ENCODE measurements at places on chromosomes 16 and 17. TPM values are rescaled to one million over a fixed set of nuclear protein-coding genes. Genes with fewer than 3 reads are reported as not detected.
A peak's percentile ranks its signal among the peaks of the same experiment; 100 is the strongest.

- peaks cover 16% of the 10 kb centered on the region for H3K4me1 ChIP-seq
- H3K36me3 ChIP-seq: no peaks in the 10 kb centered on the region
- no peak for DNase-seq
Measured at GRCh38 chr17:77688369-77688768, 270.1 kb upstream of the TNRC6C start.

GRCh38 chr17:42704490-42704836, 22.1 kb downstream of the CNTNAP1 start:
- no peaks in the 10 kb centered on the region for H3K4me1 ChIP-seq
- peaks cover 88% of the 10 kb centered on the region for H3K36me3 ChIP-seq
- no peak overlapping the region for H3K4me3 ChIP-seq
- H3K27ac ChIP-seq: no peak overlapping the region
- H3K27me3 ChIP-seq: no peaks in the 10 kb centered on the region
- no peak for DNase-seq

GRCh38 chr16:70570967-70571570, 47.5 kb downstream of the SF3B3 start:
- no peak overlapping the region for H3K4me3 ChIP-seq
- no peak overlapping the region for H3K27ac ChIP-seq
- H3K4me1 ChIP-seq: peaks cover 7% of the 10 kb centered on the region

CCL16 gene
- not detected for polyA plus RNA-seq

ZG16 gene
- not detected for polyA plus RNA-seq

DNA sequence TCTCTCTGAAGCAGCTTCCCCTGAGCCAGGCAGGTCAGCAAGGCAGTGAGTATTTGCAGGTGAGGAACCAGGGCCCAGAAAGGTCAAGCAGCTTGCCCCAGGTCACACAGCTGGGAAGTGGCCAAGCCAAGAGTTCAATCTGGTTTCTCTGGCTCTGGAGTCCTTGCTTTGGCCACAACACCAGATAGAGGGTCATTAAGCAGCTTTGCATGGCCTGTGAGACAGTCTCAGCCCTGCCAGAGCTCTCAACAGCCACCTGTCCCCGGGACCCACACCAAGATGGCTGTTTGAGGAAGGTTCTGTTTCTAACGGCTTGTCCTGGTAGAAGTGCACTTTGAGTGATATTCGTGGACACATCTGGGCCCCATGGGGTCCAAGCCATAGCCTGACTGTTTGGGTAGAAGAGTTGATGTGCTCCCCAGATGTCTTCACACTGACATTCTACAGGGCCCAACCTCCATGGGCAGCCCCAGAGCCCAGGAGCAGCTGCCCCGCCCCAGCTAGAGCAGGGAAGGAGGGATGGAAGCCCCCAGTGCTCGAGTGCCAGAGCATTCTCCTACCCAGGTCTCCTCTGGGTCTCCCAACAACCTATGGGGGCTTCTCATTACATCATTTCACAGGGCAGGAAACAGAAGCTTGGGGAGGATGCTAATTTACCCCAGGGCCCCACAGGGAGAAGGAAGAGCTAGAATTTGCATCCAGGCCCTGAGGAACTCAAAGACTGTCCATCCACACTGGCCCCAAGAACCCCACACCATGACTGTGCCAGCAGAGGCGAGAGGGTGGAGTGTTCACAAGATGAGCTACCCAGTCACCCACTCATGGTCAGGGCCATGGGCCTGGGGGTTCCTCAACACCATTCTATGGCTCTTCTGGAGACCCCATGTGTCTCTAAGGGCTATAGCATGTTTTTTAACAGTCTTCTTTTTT, 107.3 kb upstream of the CDH5 start:
- no peak for DNase-seq
- peaks cover 6% of the 10 kb centered on the region for H3K4me1 ChIP-seq
- no peaks in the 10 kb centered on the region for H3K36me3 ChIP-seq
- H3K27ac ChIP-seq: no peak overlapping the region
- H3K4me3 ChIP-seq: no peak overlapping the region
- no peaks in the 10 kb centered on the region for H3K27me3 ChIP-seq

PLXDC1 gene
- polyA plus RNA-seq: not detected

KRT17 gene
- polyA plus RNA-seq: 0.49 TPM

CMIP gene
- polyA plus RNA-seq: 0.93 TPM

GRCh38 chr16:61555718-61556441, 480.4 kb downstream of the CDH8 start:
- no peaks in the 10 kb centered on the region for H3K27me3 ChIP-seq
- H3K27ac ChIP-seq: no peak overlapping the region
- H3K36me3 ChIP-seq: no peaks in the 10 kb centered on the region
- no peak for DNase-seq

GRCh38 chr17:43126911-43127290, 1.7 kb upstream of the BRCA1 start:
- H3K27ac ChIP-seq: no peak overlapping the region
- no peak for DNase-seq
- H3K4me3 ChIP-seq: no peak overlapping the region
- no peaks in the 10 kb centered on the region for H3K27me3 ChIP-seq
- H3K36me3 ChIP-seq: peaks cover 4% of the 10 kb centered on the region

DNA sequence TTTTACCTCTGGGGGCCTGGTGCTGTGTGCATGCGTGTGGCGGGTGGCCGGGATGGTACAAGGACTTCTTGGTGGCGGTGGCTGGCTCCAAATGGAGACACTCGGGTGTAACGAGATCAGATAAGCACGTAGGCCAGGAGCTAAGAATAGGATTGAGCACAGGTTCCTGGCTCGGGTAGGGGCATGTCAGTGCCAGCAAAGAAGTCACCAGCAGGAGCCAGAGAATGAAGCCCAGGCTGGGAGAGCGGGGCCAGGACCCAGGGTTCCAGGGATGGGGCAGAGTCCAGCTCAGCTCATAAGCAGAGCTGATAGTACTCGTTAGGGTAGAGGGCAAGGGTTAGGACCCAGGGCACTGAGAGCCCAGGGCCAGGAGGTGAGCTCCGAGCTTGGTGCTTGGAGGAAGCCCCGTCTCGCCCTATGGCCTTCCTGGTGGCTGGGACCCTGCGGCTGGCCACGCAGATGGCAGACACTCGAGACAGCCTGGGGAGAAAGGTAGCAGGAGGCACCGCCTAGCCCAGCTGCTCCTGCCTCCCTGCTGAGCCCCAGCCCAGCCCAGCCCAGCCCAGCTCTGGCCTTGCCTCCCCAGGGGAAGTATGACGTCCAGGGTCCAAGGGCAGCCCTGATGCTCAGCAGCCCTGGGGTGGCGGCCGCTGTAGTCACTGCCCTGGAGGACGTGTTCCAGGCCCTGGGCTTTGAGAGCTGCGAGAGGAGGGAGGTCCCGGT, 8.9 kb downstream of the ZNF213 start:
- H3K4me1 ChIP-seq: no peaks in the 10 kb centered on the region
- no peak overlapping the region for H3K4me3 ChIP-seq
- H3K27ac ChIP-seq: no peak overlapping the region
- no peak for DNase-seq
- H3K27me3 ChIP-seq: no peaks in the 10 kb centered on the region
- peaks cover 45% of the 10 kb centered on the region for H3K36me3 ChIP-seq

DNA sequence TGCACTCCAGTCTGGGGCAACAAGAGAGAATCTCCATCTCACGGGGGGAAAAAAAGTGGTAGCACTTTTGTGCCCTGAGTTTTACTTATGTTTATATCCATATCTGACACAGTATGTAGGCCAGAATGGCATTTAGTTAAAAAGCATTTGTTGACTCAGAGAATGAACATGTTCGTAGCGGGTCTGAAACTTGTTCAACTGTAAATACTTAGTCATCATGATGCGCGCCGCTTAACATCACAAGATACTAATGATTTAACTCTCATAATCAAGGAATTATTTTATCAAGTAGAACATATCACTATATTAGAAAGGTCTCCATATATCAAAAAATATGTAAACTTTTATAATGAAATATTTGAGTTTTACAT, 55.3 kb upstream of the ITGA2B start:
- H3K27ac ChIP-seq: no peak overlapping the region
- H3K36me3 ChIP-seq: no peaks in the 10 kb centered on the region
- no peak for DNase-seq
- H3K4me1 ChIP-seq: no peaks in the 10 kb centered on the region
- H3K27me3 ChIP-seq: no peaks in the 10 kb centered on the region

GRCh38 chr17:72412650-72413076, 291.8 kb downstream of the SOX9 start:
- no peak for DNase-seq
- no peaks in the 10 kb centered on the region for H3K27me3 ChIP-seq
- H3K4me3 ChIP-seq: no peak overlapping the region
- no peaks in the 10 kb centered on the region for H3K36me3 ChIP-seq
- no peak overlapping the region for H3K27ac ChIP-seq

- no peaks in the 10 kb centered on the region for H3K36me3 ChIP-seq
- no peak overlapping the region for H3K27ac ChIP-seq
- H3K4me3 ChIP-seq: no peak overlapping the region
- DNase-seq: no peak
- peaks cover 26% of the 10 kb centered on the region for H3K27me3 ChIP-seq
Measured at GRCh38 chr16:86522634-86523033, 12.3 kb downstream of the FOXF1 start.

GRCh38 chr17:70137451-70138230, 31.7 kb upstream of the KCNJ2 start:
- peak overlapping the region; percentile 66 for H3K4me3 ChIP-seq
- H3K27me3 ChIP-seq: no peaks in the 10 kb centered on the region
- no peak overlapping the region for H3K27ac ChIP-seq
- H3K4me1 ChIP-seq: peaks cover 12% of the 10 kb centered on the region

GRCh38 chr17:79930877-79931816, 91.9 kb upstream of the CBX4 start:
- no peaks in the 10 kb centered on the region for H3K36me3 ChIP-seq
- peaks cover 7% of the 10 kb centered on the region for H3K27me3 ChIP-seq
- no peak for DNase-seq
- H3K27ac ChIP-seq: no peak overlapping the region

DNA sequence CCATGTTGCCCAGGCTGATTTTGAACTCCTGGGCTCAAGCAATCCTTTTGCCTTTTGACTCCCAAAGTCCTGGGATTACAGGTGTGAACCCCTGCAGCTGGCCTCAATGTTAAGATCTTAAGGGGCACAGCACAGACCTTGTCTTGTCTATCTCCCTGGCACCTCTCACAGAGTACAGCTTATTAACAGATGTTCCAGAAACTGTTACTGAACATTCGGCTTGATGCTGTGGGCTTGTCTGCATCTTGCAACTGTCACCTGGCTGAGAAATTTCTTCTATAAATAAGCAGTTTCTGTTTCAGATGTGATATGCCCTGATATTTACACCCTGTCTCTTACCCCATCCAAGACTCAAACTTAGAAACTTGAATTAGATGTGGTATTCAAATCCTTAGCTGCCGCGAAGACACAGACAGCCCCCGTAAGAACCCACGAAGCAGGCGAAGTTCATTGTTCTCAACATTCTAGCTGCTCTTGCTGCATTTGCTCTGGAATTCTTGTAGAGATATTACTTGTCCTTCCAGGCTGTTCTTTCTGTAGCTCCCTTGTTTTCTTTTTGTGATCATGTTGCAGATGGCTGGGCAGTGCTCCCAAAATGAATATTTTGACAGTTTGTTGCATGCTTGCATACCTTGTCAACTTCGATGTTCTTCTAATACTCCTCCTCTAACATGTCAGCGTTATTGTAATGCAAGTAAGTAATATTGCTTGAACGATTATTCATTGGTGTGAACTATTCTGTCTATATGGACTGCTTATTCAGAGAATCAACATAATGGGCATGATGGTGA, at the start of gene TNFRSF17:
TSS of gene TNFRSF17 (plus strand) at position 450 of the 791 bp plus-strand sequence. CDS start at position 565, 115 bp downstream.
- H3K4me1 ChIP-seq: peaks cover 6% of the 10 kb centered on the region
- H3K27ac ChIP-seq: no peak within 1 kb of the TSS
- H3K36me3 ChIP-seq: no peaks in the 10 kb centered on the region
- H3K4me3 ChIP-seq: no peak within 1 kb of the TSS
- DNase-seq: no peak
- H3K27me3 ChIP-seq: no peaks in the 10 kb centered on the region

CD300LB gene
- polyA plus RNA-seq: 102 TPM

DNA sequence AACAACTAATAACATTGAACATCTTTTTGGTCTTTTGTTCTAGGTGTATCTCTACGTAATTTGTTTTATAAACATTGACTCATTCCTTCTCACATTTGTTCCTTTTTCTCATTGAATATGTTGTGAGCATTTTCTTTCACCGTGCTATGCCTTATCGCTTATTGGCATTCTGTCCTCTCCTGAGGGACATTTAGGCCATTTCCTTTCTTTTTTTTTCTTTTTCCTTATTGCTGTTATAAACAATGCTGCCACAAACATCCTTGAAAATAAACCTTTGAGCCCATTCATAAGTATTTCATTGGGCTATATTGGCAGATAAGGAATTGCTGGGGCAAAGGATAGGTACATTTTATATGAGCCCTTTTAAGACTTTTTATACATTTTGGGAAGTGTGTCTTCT, 32.4 kb downstream of the WSCD1 start:
- DNase-seq: no peak
- H3K4me1 ChIP-seq: no peaks in the 10 kb centered on the region
- no peaks in the 10 kb centered on the region for H3K27me3 ChIP-seq

- H3K4me3 ChIP-seq: no peak overlapping the region
- no peaks in the 10 kb centered on the region for H3K27me3 ChIP-seq
- H3K4me1 ChIP-seq: peaks cover 8% of the 10 kb centered on the region
Measured at GRCh38 chr17:17541640-17542001, 45.4 kb upstream of the RASD1 start.

DNA sequence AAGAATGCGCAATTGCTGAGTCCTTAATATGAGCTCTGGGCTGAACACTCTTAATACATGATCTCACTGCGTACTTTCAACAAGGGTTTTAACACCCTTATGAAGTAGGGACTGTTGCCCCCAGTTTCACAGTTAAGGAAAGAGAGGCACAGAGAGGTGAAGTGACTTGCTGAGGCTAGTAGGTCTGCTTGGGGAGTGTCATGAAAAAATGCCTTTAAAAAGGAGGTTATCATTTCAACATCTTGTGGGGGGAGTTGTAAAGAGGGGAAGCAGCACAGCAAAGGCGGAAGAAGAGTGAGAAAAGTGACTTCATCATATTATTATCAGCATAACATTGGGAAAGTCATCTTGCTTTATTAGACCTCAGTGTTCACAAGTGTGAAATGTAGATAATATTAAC, 2.1 kb downstream of the CCL4L2 start:
- H3K4me1 ChIP-seq: peaks cover 66% of the 10 kb centered on the region
- peak; percentile 91 for DNase-seq
- H3K27me3 ChIP-seq: no peaks in the 10 kb centered on the region
- no peak overlapping the region for H3K4me3 ChIP-seq
- H3K36me3 ChIP-seq: no peaks in the 10 kb centered on the region

SPATA22 gene
- not detected for polyA plus RNA-seq

Data from CD14-positive monocyte (primary cell).